ENCODE measurements at places on chromosomes 6 and 20.

- peak; percentile 46 for DNase-seq
Observed at GRCh38 chr6:143337201-143337949, 113.1 kb downstream of the ADAT2 start.

GRCh38 chr6:154937306-154938220, 57.6 kb upstream of the TIAM2 start:
- DNase-seq: no peak

- no peak for DNase-seq
Observed at GRCh38 chr20:48740292-48740649, 87.5 kb downstream of the PREX1 start.

GRCh38 chr20:22560817-22561216, 23.6 kb downstream of the FOXA2 start:
- no peak for DNase-seq

GRCh38 chr6:150006961-150007464, 18.3 kb downstream of the RAET1L start:
- no peak for DNase-seq

Data from neural crest cell (in vitro differentiated cells).